ENCODE measurements at places on chromosomes 3 and 15.
A peak's percentile ranks its signal among the peaks of the same experiment; 100 is the strongest.

- peak; percentile 91 for DNase-seq
These were observed 485.2 kb upstream of the PROK2 start for GRCh38 chr3:72270072-72270681.

DNA sequence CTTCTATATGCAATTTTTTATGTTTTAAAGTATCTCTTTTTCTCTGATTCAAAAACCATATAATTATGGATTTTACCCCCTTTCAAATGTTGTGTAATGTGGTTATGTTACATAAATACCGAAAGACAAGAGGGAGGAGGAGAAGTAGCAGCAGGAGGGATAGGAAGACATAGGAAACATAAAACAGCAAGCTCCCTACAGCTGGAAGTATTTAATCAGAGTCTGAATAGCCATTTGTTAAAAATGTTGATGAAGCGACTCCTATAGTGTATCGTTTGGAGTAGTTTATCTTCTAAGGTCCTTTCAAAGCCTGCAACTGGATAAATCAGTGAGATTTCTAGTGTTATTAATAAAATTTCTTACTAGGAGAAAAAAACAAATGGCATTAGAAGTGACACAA, 598.1 kb upstream of the GOLIM4 start:
- DNase-seq, result no peak

DNA sequence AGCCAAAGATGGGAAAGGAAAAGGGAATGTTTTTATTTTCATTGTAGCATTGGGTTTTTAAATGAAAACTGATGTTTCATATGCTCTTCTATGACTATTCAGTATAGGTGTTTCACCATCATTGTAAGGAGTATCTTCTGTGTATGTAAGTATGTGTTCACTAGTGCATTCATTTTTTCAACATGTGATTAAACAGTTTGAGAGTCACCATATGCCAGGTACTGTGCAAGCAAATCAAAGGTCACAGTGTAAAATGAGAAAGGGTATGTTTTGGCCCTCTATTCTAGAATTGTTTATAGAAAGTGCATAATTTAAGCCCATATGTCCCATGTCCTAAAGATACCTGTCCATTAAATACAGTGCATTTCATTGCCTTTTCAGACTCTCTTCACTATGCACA, 207.2 kb downstream of the ZBTB20 start:
- no peak for DNase-seq

DNA sequence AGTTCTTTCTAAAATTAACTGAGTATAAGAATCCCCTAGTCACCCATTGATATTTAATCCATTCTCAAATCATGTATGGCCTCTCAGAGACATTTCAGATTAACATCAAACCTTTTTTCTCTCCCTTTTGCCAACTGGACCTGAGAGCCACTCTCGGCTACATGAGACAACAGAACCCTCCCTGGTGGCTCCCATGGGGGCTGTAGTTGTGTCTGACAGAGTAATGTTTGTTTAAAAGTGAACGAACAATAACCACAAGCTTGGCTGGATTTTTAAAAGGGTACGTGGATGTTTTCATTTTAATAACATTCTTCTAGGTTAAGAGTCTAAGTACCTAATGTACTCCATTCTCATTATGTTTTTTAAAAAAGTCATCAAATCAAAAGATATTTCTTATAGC, 37.1 kb downstream of the P3H2 start:
- DNase-seq, result no peak

GRCh38 chr15:70976851-70977250, 84.2 kb downstream of the LRRC49 start:
- no peak for DNase-seq

DNA sequence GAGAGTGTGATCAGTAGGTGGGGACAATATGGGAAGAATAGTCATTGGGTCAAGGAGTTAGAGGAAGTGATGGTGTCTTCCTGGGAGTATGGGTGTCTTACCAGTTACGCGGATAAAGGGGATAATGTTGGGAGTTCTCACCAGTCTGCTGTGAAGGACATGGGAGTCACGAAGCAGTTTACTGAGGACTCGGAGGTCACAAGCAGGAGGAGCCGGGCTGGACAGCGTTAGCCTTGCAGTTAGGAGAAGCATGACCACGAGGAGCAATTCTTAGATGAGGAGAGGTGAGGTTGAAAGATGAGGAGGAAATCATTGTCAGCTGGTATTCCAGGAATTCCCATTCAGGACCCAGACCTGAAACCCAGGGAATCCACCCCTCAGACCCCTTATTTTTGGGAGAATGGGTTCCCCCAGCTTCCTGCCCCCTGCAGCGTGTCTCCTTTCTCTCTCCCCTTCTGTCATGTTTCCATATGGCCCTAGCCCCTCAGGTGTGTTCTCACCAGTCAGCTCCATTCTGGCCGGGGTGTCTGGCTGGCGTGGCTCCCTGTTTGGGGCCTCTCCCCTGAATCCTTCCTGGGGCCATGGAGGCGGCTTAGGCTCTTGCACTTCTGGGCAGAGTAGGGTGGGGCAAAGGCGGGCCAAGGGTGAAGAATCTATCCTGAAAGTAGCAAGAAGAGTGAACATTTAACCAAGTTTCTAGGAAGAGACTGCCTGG, 2.1 kb downstream of the THPO start:
- DNase-seq, result no peak

DNA sequence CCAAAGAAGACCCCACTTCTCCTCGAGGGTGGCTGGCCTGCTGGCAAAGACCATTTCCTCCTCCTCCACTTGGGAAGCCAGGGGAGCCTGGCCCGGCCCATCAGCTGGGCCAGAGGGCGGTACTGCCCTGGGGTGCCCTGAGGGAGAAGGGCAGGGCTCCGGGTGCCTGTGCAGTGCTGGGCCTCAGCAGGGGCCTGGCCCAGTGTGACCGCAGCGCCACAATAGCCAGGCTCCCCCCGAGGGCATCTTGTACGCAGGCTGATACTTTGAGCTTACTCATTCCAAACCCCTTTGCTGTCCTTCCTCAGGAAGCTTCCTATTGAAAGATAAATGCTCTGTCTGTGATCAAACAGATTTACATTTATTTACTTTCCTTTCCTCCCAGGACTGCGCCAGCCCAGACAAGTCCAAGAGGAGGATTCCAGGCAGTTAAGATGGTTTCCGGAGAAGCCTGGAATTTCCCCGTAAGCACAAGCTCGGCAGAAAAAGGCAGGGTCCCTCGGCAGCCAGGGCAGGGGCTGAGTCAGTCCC, 240.1 kb downstream of the XXYLT1 start:
- no peak for DNase-seq

GRCh38 chr3:157769378-157769777, 266.2 kb upstream of the VEPH1 start:
- DNase-seq, result no peak

- no peak for DNase-seq
These were observed 508.5 kb upstream of the ATP11B start for GRCh38 chr3:182284793-182285192.

DNA sequence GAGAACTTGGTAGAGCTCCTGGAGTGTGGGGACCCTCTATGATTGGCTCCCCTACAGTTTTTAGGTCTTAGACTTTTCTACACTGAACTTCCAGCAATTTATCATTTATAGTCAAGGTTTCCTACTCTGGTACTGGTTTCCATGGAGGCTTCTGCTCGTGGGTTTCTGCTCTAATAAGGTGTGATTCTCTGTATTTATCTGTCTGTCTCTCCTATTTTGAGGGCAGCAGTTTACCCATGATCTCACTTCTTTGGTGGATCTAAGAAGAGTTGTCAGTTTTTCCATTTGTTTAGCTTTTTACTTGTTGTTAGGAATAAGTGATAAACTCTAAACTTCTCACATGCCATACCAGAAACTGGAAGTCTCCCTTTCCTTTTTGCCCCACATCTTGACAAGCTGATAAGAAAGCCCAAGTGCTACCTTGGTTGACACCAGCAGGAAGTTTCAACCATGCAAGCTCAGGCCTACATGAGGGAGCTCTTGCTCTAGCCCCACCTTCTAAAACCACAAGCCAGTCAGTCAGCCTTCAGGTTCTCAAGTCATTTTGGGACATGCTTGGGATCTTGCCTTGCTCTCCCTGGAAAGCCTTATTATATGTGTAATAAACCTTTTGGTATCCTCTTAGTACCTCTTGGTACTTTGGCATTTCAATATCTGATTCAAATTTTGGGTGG, 10.0 kb downstream of the TIMMDC1 start:
- no peak for DNase-seq

DNA sequence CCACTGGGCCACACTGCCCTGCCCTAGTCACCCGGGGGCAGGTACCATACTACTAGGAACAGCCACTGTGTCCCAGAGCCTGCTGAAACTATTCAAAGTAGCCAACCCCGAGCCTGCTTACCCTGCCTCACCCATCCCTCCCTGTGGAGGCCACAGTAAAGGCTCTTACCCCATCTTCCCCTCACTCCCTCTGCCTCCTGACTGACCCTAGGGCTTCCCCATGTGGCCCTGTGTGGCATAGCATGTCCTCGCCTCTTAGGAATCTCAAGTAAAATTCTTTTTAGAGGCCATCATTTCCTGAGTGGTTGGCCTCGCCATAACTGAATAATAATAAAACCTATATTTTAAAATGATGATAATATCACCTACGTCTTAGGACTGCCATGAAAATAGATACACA, 112.2 kb upstream of the SLC6A11 start:
- peak; percentile 25 for DNase-seq

- no peak for DNase-seq
These were observed 307.6 kb downstream of the ZBTB20 start for GRCh38 chr3:114839476-114839875.

- no peak for DNase-seq
These were observed 56.8 kb upstream of the TPM1 start for GRCh38 chr15:62985768-62986167.

- DNase-seq, result no peak
These were observed 15.4 kb downstream of the ANPEP start for GRCh38 chr15:89799011-89799911.

GRCh38 chr3:99862208-99862607, 44.5 kb downstream of the CMSS1 start:
- no peak for DNase-seq

- peak; percentile 38 for DNase-seq
These were observed 32.1 kb downstream of the EFHB start for GRCh38 chr3:19901918-19902317.

GRCh38 chr3:55180936-55181535, 253.2 kb upstream of the LRTM1 start:
- DNase-seq, result peak; percentile 58

- peak; percentile 64 for DNase-seq
These were observed 15.7 kb downstream of the LIPC start for GRCh38 chr15:58447271-58448010.

- DNase-seq, result no peak
These were observed 7.7 kb upstream of the FGD5 start for GRCh38 chr3:14810801-14811661.

- DNase-seq, result no peak
These were observed 251.0 kb downstream of the KCNH8 start for GRCh38 chr3:19399356-19399755.

DNA sequence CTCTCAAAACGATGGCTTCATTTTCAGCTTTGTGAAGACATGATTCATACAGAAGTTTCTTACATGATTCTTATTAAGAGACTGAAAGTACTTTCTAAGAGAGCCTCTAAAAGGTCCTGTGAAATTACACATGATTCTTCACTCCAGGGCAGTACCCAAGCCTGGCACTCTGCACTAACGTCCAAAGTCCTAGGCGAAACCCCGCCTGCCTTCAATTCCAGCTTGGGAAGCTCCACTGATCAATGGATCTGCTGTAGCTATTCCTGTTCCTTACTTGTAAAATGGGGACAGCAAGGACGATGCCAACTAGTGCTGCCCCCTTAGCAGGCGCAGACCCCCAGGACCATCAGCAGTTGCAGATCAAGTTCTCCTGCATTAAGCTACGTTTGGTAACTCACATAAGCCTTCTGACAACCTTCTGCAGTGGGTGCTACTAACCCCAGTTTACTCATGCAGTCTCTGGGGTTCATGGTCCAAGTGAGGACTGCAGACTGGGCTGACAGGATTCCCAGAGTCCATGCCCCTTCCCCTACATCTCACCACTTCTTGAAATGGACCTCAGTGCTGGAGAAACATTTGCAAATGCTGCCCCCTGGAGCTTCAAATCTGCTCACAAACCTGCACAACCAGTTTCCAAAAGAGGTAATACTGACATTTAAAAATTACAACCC, 10.6 kb downstream of the CHCHD4 start:
- no peak for DNase-seq

DNA sequence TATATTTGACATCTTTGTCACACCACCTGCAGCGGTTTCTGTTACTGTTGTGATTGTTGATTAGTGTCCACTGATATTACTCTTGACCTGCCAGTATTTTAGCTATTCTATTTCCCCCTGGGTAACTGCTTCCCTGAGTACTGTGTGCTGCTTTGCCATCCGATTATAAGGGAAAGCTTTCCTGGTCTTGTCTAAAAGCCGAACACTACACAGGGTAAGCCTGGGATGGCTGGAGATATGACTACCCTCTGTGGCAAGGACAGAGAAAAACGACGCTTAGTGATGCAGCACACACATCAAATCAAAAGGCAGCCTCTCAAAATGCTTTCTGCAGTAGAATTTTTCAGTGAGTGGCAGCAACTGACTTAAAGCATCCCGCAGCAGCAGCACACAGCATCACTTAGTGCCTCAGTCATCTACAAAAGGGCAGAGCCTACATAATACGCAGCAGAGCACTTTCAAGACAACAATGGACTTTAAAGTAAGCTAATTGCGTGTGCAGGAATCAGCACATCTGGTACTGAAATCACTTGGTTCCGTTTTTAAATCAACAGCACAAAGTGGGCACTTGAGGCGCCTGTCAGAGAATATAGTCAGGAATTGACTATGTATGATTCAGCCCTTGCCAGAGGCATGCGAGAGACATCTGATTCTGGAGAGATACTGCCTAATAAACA, 656.3 kb upstream of the TGFBR2 start:
- DNase-seq, result no peak

DNA sequence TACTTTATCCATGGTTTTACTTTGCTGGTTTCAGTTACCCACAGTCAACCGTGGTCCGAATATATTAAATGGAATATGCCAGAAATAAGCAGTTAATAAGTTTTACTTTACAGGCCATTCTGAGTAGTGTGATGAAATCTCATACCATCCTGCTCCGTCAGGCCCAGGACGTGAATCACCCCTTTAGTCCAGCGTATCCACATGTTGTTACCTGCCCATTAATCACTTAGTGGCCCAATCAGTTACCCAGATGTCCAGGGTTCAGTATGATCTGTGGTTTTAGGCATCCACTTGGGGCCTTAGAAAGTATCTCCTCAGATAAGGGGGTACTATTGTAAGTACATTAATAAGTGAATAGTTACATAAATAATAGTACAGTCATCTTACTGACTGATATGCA, 88.0 kb downstream of the TTBK2 start:
- no peak for DNase-seq

DNA sequence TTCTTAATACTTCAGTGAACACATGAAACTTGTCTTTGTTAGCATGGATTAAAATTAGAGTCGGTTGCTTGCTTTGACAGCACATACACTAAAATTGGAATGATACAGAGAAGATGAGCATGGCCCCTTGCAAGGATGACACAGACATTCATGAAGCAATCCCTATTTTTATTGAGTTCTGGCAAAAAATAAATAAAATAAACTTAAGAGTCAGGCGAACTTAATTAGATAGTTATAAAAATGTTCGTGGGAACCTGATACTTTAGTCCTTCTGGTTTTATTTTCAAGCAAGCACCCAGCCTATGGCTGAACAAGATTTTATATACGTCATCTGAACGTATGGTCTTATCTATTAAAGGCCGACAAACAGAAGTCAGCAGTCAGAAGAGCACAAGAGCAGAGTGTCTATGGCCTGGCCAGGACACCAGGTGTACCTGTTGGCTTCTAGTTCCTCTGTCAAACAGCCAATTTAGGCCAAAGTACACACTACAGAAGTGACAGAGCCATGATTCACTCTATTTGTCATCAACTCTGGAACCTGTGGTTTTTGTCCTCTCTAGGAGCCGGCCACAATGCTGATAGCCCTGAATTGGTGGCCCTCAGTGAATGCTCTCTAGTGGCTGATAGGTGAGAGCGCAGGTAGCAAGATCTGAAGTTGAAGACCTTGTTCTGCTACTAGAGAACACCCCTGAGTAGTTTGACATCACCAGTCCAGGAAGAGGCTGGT, 64.3 kb downstream of the LEO1 start:
- DNase-seq, result no peak

All from suppressor macrophage treated with lipopolysaccharide for 1 hour (primary cell).